KG1 (cell line): ENCODE measurements at places on chromosomes 3 and 15.

- DNase-seq, result no peak
Measured at GRCh38 chr15:39663704-39664250, 82.9 kb downstream of the THBS1 start.

DNA sequence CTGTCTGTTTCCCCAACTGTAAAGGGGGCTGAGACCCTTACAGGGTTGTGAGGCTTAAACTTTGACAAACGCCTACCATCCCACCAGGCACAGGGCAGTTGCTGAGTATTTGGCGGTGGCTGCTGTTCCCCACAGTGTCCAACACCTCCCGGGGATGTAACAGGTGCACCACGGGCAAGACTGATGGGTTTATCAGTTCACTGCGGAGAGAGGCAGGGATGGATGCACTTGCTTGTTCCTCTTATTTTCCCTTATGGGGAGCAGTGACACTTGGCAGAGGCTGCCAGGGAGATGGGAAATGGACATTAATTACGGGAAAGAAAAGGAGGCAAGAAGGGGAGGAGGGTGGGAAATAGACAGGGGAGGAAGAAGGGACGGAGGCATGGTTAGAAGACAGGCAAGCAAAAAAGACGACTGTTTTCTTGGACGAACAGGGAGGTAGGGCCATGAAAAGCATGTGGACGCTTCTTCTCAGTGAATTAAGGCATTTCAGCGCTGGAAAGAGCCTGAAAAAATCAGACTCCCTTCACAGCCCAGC, 16.6 kb upstream of the ADIPOQ start:
- DNase-seq, result no peak

DNA sequence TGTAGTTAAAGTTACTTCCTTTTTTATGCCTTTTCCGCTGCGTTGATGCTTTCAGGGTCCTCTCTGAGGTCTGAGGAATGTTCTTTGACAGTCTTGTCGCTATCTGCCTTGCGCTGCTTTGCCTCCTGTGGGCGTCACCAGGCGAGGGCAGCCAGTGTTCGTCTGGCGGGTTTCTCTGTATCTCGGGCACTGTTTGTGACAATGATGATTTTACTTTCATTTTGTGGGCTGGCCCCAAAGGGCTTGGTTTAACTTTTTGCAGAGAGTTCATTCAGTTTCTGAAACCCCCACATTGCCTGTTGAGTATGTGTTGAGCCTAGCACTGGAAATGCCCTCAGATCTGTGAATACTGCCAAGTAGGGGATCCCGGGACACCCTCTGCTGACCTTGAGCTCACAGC, 24.6 kb upstream of the SACM1L start:
- DNase-seq, result peak; percentile 43

DNA sequence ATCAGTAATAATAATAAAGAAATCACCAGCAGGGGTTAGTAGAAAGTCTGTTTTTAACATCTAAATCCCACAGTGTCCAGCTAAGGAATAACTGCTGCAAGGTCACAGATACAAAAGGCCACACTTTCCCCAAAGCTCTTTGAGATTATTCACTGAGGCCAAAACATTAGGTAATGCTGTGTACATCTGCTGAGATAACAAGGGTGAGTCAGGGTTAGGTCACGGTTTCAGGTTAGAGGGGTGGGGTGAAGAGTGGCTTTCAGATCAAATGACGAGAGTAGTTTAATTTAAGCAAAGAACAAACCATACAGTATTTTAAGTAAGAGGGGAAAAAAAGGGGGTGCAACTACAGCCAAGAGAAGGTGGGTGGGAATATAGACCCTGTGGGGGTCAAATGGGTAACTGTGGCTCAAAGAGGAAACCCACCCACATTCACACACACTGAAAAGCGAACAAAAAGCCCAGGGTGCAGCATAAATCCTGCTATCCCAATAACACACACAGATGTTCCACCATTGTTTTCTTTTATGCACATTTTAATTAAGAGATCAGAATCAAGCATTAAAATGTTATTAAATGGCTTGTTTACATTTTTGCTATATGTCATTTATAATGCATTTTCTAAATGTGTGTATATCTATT, 412.9 kb downstream of the TIGIT start:
- no peak for DNase-seq

DNA sequence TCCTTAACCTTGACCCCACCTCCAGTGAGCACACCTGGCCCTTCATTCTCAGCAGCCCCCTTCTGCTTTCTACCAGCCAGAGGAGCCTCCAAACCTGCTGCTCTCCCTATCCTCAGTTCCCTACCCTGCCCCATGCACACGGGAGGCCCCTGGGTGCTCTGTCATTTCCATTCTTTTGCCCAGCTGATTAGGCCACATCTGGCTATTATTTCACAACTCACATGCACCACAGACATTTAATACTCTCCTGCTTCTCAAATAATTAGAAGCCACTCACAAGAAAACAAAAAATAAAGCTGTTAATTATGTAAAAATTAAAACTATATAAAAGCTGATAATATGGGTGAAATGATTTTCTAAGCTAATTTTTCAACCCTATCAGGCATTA, 50.7 kb downstream of the MYLK start:
- DNase-seq, result no peak

- DNase-seq, result no peak
Measured at GRCh38 chr3:182717216-182717615, 76.1 kb upstream of the ATP11B start.
